Cortex of kidney (tissue), 1 donor: ENCODE measurements at places on chromosomes 4 and X.

DNA sequence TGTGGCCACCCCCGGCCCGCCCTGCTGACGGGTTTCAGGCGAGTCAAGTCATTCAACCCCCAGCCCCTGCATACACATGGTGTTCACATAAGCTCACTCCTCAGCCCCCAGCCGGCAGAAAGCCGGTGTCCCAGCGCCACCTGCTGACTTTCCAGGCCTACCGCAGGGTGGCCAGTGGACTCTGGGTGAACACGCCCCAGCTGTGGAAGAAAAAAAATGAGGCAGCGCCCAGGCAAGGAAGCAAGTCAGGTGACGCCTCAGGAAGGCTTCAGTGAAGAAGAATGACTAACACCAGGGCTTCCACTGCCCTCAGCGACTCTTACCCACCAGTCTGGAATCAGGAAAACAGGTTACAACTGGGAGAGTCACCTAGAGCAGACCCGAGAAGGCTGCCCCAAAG is 15.8 kb downstream of the BCAP31 start:
- DNase-seq = no peak

GRCh38 chrX:7314425-7314824 is 166.5 kb upstream of the PUDP start:
- DNase-seq = no peak

DNA sequence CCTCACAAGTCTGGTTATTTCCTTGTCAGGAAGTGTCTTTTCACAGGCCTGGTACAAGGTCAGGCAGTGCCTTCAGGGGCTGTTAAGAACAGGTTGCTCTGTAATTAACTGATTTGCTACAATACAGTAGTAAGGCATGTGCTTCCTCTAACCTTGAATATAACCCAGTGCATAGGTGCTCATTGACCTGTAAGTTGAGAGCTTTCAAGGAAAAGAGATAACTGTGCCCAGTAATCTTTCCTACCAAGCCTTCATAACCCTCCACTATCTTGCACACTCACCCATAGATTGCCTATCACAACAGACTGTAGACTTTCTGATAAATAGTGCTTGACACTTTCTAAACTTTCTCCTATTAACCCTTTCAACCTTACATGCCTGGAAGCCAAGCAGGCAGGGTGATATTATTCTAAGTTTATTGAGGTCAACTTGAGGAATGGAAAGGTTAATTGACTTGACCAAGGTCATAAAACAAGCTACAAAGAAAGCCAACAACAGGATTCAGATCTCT is 148.1 kb downstream of the PPARGC1A start:
- no peak for DNase-seq

- DNase-seq = no peak
Measured at GRCh38 chrX:118383120-118383519, 37.2 kb downstream of the WDR44 start.

DNA sequence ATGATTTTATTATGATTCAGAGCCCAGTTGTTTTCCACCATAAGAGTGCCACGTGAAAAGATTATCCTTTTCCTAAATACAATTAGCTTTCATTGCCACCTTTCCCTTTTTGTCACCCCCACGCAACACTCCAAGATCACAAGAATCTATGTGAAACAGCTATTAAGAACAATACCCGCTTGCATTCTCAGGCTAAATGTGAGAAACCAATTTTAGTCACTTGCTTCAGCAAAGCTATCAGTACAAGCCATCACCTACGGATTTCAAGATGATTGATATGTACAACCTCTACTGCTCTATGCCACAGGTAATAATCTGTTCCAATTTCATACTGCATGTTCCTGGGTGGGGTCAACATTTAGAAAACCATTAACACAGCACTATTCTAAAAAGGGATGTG is 2.5 kb downstream of the ATP11C start:
- no peak for DNase-seq

GRCh38 chr4:15368856-15369255 is 59.0 kb upstream of the C1QTNF7 start:
- DNase-seq = no peak

DNA sequence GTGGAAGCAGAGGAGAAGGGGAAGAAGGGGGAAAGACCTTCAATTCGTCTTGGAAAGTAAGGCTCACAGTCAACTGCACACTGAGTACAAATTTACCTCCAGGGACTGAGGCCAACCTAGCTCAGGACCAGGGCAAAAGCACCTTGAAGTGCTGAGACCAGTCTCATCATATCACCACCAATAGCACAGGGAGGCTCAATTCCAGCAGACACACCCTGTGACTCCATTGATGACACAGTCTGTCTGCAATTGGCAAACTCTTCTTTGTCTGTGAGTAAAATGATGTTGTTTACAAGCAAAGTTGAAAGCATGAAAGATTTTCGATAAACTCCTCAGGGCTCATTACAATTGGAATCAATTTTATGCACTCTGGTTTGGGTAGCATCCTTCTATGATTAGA is 32.3 kb downstream of the TRIML1 start:
- no peak for DNase-seq

DNA sequence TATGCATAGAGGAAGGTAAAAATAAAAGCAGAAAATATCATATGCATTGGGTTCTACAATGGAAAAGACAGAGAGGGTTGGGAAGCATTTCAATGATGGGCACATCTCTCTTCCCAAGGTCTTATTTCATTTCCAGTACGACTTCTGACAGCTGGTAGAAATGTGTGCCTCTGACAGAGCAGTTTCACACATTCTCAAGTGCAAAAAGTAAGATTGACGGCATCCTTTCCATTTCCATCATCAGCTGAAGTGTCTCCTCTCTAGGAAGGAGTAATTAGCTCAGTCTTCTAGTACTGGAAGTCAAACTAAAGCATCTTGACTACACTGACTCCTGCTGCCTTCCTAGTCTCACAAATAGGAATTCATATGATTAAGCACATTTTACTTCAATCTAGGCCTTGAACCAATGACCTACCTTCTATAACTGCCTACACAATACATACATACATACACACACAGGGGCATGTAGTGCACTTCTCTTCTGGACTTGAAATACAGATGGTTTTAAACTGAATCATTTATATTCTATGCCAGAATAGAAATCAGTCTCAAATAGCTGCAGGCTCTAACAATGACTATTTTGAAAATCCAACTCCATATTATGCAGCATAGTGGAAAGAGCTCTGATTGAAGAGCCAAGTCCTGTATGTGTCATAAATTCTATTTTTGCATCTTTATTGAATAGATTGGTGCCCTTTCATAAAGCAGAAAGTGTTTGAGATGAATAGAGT is 473.4 kb downstream of the INPP4B start:
- DNase-seq = no peak

- no peak for DNase-seq
Measured at GRCh38 chrX:65601530-65602220, 65.8 kb upstream of the MSN start.

- DNase-seq = no peak
Measured at GRCh38 chr4:73692254-73692653, 48.1 kb upstream of the CXCL8 start.

- DNase-seq = no peak
Measured at GRCh38 chrX:22249371-22249770, 23.3 kb upstream of the CBLL2 start.

DNA sequence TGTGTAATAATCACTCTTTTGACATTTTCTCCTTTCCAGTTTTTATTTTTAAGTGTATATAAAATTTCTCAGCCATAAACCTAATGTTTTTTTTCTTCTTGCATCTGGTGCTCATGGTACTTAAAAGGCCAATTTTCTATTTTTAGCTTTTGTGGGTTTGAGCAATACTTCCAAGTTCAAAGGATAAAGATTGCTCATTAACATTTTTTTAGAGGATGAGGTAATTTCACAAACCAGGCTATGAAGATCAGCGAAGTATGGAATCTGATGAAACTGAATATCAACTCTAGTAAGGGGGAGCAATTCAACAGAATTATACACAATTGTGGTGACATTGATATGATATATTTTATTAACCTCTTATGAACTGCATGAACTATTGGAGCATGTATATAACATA is 25.8 kb upstream of the KLHL34 start:
- DNase-seq = no peak

DNA sequence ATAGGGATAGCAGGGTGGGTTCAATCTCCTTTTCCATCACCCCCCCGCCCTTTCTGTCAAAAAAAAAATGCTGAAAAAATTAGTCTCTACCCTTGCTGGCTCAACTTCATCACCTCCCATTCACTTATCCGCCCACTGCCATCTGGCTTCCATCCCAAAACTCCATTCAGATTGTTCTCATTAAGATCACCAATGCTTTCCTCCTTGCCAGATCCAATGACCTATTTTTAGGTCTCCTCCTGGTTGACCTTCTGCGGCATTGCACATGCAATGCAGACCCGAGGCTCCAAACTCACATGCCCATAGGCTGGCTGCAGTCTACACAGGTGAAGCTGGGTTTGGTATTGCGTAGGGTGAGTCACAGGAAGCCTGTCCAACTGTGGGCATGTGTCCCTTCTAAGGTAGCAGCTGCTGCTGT is 21.1 kb upstream of the STIM2 start:
- no peak for DNase-seq

DNA sequence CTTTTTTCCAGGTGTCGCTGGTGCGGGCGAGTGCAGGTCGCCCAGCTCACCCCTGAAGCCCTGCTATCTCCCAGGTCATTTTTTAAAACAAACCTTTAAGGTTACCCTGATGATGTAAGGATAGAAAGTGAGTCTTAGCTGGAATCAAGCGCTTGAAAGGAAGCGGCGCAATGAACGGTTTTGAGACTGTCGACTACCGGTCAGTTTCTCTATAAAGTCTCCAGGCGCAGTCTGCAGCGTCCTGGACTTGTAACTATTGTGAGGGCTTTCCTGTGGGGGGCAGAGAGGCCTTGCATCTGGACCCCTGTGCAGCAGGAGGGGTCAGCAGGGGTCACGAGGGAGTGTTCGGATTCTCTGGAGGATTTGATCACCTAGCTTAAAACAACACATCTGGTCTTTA is 1.6 kb downstream of the KIT start:
- DNase-seq = no peak

GRCh38 chr4:55736605-55737183 is 82.9 kb upstream of the EXOC1L start:
- DNase-seq = no peak

DNA sequence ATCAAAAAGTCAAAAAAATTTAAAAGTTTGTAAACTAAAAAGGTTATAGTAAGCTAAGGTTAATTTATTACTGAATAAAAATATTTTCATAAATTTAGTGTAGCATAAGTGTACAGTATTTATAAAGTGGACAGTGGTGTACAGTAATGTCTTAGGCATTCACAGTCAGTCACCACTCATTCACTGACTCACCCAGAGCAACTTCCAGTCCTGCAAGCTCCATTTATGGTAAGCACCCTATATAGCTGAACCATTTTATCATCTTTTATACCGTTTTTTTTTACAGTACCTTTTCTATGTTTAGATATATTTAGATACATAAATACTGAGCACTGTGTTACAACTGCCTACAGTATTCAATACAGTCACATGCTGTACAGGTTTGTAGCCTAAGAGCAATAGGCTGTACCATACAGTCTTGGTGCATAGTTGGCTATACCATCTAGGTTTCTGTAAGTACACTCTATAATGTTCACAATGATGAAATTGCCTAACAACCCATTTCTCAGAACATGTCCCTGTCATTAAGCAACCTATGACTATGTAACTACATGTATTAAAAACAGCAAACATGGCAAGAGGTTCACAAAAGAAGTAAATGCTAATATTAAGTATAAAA is 18.6 kb downstream of the ACSL4 start:
- DNase-seq = no peak

GRCh38 chr4:162847945-162848549 is 318.6 kb downstream of the NAF1 start:
- no peak for DNase-seq

DNA sequence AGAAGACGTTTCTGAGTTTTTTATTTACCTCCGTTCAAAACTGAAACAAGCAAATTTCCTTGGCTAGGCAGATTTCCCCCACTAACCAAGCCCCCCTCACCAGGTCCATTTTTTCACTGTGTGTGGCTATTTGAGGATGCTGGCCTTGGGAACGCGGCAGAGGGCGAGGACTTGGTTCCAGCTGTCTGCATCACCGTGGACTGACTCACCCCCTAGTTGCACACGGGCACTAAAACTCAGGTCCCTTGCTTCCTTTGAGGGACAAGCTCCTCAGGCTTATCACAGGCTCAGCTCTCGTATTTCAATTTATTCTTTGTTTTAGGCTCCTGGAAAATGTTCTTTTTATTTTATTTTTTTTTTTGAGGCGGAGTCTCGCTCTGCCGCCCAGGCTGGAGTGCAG is 8.4 kb upstream of the MTNR1A start:
- no peak for DNase-seq

- DNase-seq = no peak
Measured at GRCh38 chrX:153829799-153830639, at the start of gene PDZD4. Gene PDZD4, minus strand, starts transcription at chrX:153830544. Its CDS starts 246 bp downstream, at chrX:153830298.

DNA sequence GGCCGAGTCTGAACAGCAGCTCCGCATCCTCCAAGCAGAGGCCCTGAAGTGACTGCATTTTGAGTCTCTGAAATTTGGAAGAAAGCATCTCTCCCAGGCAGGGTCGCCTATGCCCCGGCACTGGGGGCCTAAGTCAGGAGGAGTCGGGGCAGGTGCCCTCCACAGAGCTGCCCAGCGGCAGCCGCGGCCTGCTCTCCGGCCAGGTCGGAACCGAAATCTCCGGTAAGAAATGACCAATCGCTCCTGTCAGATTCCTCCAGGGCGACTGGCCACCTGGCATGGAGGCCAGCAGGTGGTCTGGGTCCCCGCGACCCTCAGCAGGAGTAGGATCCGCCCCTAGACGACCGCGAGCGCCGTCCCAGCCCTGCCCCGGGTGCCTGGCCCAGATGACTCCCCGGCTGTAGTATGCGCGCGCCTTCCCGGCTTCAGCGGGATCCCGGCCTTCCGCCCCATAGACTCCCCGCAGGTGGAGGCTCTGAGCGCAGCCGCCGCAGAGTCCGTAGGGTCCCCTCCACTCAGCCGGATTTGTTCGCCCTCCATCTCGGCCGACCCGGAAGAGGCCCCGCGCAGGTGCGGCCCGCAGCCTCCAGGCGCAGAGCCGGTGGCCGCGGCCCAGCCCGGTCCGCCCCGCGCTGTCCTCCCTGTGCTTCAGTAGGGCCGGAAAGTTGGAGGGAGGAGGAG is 1.5 kb downstream of the NKX1-1 start:
- no peak for DNase-seq

DNA sequence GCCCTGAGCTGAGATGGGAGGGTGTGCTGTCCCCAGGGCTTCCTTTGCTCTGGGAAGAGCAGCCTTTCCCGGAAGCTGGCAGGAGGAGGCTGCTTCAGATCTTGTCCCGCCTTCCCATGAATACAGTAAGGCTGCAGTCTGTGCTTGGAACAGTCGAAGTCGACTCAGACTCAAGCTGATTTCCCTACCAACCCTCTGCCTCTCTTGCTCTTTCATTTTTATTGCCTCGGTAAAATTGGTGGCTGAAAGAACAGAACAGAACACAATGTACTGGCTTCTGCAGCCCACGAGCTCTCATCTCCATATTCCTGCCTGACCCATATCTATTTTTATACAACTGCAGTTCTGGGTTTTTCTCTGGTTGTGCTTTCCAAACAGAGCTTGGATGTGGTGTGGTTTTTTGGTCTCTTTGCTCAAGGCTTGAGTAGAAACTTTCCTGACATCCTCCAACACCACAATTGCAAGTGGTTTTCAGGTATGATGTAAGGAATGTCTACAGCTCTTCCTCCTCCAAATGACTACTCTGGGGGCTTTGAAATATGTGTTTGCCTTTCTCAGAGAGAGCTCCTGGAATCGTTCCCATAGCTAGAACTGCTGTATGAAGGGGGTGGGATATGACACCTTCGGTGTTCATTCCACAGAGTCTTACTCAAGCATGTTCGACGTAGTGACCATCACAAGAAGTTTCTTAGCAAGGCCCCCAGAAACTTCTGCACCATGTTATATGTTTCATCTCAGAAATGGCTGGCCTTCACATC is 61.3 kb downstream of the ENPP6 start:
- DNase-seq = no peak

- no peak for DNase-seq
Measured at GRCh38 chr4:90317785-90318184, 190.6 kb downstream of the CCSER1 start.
